Activated CD8-positive, alpha-beta T cell treated with anti-CD3 and anti-CD28 coated beads for 36 hours (primary cell): ENCODE measurements at places on chromosomes 4 and X. TPM values are rescaled to one million over a fixed set of nuclear protein-coding genes. Genes with fewer than 3 reads are reported as not detected.

The SEPTIN11 gene
- total RNA-seq, result 43.3 TPM

The SAGE1 gene
- total RNA-seq, result not detected

The DGKK gene
- not detected for total RNA-seq

The RGN gene
- total RNA-seq, result not detected

The MND1 gene
- total RNA-seq, result 48.0 TPM

The MAGEC3 gene
- not detected for total RNA-seq

DNA sequence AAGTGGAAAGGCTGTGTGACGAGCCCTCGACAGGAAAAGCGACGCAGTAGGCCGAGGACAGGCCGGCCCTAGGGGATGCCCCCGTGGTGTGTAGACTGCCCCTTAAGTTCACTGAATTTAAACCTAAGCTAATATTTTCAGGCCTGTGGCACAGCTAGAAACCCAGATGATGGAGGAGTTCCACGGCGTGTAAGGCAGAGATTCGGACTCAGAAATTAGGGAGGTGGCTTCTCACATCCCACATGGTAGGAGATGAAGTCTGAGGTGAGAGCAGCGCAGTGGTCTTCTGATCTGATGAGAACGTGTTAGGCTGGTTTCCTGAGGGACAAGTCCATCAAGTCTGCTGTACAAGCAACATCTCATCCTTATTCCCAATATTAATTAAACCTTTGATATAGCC lies 7.8 kb downstream of the LRP2BP start:
- no peak for DNase-seq

DNA sequence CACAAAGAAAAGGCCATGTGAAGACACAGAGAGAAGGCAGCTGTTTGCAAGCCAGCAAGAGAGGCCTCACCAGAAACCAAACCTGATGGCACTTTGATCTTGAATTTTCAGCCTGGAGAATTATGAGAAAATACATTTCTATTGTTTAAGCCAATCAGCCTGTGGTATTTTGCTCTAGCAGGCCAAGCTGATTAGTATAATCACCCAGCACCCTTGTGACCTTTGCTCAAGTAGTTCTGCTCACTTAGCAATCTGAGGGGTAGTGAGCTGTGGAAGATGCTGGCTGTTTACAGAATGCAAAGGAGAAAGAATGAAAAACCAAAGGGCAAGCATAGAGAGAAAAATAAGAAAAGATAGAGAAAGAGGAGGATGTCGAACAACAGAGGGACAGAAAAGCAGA lies 396.4 kb upstream of the BOD1L1 start:
- no peak for DNase-seq

DNA sequence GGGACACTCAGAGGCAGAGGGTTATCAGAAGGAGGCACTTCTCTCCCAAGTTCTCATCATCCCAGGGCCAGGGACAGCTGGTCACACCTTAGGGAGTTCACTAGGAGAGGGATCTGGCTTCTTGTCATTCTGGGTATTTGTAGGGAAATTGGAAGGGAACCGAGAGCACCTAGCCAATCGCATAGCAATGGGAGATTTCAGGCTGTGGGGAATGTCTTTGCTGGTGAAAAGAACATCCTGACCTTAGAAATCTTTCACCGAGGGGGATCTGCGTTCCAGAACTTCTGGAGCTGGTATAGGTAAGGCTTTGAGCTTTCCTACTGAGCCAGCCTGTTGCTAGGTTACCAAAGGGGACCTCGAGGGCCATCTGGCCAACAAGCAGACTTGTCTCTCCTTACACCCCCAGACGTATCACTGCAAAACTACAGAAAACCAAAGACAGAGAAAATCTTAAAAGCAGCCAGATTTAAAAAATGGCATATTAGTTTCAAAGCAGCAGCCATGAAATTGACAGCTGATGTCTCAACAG lies 6.8 kb downstream of the HTT-AS start:
- no peak for DNase-seq

GRCh38 chr4:87017580-87018342 lies 83.0 kb downstream of the AFF1 start:
- DNase-seq, result peak; percentile 46

DNA sequence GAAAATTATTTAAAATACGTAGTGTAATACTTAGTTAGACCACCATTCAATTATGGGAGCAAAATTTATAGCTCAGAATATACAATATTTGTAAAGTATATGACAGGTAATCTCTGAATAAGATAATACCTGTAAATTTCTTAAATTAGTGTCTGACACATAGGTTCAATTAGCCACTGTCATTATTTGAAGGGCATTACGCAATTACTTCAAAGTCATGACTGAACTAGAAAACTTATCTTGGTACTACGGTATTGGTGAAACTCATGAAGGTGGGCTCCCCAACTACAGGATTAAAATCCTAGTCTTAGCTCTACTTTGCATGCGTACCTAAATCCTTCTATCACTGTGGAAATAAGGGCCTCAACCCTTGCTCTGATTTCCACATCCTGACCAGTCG lies 860.7 kb downstream of the PCDH19 start:
- no peak for DNase-seq

DNA sequence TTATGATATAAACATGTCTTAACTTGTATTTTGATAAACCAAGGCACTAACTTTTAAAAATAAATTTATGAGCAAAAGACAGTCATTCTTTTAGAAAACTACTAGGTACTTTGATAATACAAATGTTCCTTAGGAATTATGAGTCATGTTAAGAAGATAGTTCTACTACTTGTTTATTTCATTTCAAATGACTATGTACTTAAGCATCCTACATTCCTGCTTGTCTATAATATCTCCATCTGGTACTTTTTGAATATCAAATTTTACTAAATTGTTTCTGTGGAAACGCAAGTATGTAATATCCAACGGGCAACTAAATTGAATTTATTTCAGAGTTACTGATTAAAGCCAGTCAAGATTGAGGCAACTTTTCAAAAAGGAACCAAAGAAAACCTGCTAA lies 61.8 kb downstream of the CAMK2D start:
- no peak for DNase-seq

DNA sequence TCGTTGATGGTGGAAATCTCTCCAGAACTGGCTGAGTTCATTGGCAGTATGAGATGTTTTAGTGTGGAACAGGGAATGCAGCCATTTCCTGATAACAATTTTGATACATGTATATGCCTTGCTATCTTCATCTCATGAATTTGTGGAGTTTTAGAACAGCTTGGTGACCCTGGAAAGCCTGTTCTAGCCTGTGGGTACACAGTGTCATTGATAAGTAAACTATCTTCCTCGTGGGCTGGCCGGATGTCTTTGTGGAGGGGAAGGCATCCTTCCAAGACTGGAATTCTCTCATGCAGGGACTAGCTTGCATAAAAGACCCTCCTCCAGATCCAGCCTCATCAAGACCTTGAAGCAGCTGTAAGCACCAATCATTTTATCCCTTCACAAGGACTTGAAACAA lies 40.2 kb upstream of the NUDT10 start:
- DNase-seq, result no peak

- no peak for DNase-seq
Measured at GRCh38 chr4:53775381-53775780, 184.1 kb upstream of the LNX1 start.

DNA sequence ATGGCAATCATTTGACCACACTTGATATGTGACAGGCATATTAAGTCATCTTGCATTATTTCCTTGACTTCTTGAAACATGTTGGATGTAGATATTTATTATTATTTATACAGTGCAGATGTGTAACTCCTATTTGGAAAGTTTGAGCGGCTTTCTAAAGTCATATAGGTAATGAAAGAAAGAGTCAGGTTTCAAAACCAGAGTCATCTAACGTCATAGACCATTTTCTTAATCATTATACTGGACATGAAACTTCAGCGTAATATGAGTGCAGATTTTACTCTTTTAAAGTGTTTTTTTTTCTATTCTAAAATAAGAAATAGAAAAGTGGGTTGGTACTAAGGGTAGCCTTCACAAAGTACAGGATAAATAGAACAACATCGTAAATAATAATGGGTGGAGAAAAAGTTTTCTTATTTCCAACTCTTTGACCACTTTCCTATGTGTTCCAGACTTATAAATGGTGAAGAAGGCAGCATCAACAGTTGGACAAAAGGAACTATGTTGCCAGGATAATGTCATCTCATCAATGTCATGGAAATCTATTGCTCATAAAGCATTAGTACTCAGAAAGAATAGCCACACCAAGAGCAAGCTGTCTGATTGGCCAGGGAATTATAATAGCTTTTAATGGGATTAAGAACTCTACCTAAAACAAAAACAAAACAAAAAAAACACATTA lies 108.0 kb upstream of the PCDH18 start:
- no peak for DNase-seq

DNA sequence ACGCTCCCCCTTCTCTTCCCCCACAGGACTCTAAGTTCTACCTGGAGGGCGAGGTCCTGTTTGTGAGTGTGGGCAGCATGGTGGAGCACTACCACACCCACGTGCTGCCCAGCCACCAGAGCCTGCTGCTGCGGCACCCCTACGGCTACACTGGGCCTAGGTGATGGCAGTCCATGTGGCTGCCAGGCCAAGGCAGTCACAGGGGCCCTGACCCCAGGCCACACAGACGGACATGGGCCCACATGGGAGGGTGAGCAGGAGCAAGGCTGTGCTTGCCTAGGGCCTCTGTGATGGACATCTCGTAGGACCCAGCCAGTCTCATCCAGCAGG lies 10.0 kb upstream of the ADD1 start:
- DNase-seq, result peak; percentile 0

DNA sequence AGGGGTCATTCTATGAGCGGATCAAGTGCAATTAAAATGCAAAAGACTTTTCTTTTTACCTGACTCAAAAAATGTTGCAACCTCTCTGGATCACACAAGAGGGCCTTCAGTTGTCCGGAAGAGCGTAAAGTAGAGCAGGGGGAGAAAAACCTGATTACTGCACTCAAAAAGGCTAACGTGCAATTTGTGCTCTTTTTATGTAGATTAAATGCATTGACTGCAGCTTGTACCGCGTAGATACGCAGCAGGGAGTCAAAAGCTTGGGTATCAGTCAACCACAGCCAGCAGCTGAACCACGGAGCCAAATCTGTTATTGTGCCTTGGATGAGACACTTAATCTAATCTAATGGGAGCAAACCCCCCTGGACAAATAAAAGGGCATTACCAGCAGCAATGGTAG lies 107.3 kb upstream of the RAI2 start:
- DNase-seq, result no peak

- no peak for DNase-seq
Measured at GRCh38 chr4:96486563-96486962, 646.7 kb downstream of the PDHA2 start.

- no peak for DNase-seq
Measured at GRCh38 chr4:103923551-103923950, 203.8 kb upstream of the TACR3 start.

- DNase-seq, result peak; percentile 30
Measured at GRCh38 chrX:68710870-68711576, 63.6 kb downstream of the STARD8 start.

- peak; percentile 21 for DNase-seq
Measured at GRCh38 chrX:23493941-23494374, 159.3 kb downstream of the PTCHD1 start.

GRCh38 chrX:25034889-25035288 lies 19.1 kb upstream of the ARX start:
- no peak for DNase-seq

DNA sequence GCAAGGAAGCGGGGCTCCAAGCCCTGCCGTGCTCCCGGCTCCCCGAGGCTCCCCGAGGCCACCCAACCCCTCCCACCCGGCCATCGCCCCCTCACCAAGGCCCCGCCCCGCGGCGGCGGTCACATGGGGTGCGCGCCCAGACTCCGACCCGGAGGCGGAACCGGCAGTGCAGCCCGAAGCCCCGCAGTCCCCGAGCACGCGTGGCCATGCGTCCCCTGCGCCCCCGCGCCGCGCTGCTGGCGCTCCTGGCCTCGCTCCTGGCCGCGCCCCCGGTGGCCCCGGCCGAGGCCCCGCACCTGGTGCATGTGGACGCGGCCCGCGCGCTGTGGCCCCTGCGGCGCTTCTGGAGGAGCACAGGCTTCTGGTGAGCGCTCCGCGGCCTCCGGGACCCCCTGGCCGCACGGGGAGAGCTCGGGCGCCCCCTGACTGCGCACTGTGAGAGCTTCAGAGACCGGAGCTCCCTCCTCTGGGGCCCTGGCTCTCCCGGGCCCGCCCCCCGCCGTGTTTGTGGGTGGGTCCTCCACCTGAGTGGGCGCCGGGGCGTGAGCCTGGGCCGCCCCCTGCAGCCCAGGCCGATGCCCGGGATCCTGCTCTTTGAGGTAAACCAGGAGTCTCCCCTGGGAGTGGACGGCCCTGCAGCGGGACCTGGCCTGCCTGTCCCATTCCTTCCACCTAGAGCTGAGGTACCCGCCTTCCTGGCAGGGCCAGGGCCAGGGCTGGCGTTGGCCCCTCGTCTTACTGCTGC lies at the start of gene IDUA:
TSS of gene IDUA (plus strand) at position 166 of the 745 bp plus-strand sequence. CDS start at position 207, 41 bp downstream.
- DNase-seq, result peak; percentile 90

DNA sequence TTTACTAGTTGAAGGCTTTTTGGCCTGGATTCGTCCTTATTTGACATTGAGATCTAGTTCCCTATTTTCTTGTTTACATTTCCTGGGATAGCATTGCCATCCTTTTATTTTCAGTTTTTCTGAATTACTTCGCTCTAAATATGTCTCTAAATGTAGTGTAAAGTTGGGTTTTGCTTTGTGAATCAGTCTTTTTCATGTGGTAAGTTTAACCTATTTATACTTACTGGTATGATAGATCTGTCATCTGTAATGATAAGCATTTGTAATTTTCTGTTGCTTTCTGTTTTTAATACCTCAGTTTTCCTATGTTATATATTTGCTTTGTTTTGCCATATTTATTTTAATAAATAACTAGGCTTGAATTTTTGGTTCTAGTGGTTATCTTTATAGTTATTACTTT lies 6.7 kb downstream of the PDK3 start:
- DNase-seq, result no peak

DNA sequence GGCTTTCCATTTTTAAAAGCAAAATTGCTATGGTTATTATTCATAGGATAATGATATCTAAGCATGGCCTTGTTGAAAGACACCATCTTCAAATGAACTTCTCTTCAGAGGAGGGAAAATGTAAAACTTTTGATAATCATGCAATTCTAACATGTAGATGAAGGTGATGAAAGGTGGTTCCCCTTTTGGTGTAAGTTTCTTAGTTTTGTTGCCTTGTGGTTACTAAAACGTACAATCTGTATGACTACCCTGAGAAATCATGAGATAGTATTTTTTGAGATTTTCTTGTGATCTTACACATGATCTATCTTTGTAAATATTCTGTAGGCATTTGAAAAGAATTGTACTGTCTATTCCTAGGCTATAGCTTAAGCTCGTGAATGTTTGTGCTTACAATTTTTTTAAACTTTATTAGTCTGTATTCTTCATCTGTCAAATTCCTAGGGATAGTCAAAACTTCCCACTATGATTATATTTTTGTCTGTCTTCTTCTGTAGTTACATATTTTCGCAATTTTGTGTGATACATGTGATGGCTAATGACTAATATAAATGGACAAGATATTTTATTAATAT lies 47.5 kb downstream of the PTPN13 start:
- DNase-seq, result no peak

GRCh38 chrX:115679460-115679859 lies 118.5 kb downstream of the PLS3 start:
- DNase-seq, result no peak

DNA sequence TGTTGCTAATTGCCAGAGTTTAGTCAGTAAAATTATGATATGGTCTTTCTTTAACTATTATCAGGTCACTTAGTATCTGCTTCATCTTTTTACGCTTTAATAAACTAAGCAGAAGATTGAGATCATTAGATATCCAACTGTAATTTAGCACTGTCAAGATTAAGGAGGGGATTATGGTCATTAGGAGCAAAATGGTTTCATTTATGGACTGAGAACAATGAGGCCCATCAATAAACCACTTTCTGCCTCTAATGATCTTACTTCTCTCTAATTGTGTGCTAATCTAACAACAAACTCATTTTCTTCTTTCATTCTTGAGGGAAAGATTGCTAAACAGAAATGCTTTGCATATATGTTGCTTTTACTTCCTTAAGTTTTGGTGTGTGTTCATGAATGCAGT lies 340.4 kb downstream of the RPA4 start:
- no peak for DNase-seq
